ENCODE measurements at places on chromosomes 16 and 17.

DNA sequence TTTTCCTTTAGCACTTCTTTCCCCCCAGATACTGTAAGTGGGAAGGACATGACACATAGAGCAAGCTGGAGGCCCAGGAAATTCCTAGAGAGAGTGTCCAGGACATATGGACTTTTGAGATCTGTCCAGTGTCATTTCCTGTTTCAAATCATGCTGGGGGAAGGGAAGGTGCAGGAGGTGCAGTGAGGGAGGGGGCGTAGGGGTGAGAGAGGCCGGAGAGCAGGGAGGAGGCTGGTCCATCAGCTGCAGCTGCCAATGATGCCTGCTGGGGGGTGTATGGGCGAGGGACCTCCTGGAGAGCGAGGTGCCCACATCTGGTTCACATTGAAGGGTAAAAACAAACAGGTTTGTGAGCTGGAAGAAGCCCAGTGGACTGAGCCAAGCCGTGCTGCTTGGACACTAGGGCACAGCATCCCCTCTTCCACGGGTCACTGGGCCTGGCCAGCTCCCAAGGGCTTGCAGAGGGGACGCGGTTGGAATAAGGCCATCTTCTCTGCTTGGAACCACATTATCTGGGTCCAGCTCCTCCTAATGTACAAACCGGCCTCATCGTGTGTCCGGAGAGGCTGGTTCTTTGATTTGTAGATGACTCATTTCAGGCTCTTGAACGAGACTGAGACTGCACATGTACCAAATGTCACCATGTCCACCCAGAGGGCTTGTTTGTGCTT, 70.4 kb upstream of the SMURF2 start:
- DNase-seq: no peak

GRCh38 chr16:64715624-64716023, 406.2 kb downstream of the CDH11 start:
- DNase-seq: no peak

DNA sequence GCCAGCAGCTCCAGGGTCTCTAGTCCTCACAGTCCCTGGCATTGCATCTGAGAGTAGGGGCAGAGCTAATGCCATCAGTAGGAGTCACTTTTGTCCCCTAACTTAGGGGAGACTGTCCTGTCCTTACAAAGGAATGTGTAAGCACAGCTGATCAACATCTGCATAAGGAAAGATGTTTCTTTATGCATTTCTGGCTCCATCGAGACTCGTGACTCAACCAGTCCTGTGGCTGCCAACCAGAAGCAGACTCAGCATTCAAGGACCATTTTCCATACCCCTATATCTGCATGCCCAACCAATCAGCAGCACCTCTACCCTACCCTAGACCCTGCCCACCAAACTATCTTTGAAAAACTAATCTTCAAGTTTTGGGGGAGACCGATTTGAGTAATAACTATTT, 8.2 kb upstream of the MPP2 start:
- DNase-seq: no peak

- DNase-seq: no peak
Measured at GRCh38 chr16:75576384-75576811, 10.2 kb downstream of the GABARAPL2 start.

DNA sequence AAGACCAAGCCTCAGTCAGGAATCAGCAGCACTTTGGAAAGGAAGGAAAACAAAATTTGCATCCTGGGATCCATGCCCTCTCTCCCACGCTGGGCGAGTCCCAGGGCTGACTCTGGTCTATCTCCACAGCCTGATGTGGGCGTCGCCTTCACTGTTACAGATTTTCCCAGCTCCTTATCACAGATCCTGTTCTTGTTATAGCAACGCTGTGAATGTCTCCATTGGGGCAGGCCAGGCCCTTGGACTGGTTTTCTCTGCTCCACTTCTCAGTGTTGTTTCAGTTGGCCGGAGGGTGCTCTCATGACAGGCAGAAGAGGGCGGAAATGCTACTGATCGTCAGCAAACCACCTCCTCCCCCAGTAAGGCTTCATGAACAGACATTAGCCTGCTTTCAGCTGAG, 127.9 kb upstream of the CDH11 start:
- DNase-seq: no peak

DNA sequence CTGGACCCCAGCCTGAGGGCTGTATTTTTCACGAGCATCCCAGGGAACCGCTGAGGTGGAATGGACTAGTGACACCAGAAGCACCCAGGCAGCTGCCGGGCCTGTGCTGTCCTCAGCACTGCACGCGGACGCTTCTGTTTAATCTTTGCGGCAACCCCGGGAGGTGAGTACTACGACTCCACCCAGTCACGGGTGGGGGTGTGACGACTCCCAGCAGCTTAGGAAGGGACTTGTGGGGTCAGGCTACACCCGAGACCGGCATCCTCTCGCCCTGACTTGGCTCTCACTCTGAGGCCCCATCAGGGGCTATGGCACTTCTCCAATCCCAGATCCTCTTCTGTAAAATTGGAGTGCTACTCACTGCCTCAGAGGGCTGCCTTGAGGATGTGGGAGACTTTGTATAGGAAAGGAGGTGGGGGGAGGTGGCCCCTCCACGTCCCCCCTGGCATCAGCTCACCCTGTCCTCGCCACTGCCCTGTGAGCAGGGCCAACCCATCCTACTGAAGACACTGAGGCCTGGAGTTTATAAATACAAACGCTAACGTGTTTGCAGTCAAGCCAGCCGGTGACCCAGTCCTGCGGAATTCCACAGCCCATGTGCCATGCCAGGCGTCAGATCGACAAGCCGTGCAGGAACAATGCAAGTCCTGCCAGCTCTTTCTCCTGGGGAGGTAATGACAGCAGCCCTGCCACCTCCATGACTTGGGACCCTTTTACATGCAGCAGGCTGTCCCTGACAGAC, 44.4 kb downstream of the PPL start:
- no peak for DNase-seq

GRCh38 chr16:4265676-4266075, 7.1 kb downstream of the TFAP4 start:
- no peak for DNase-seq

- no peak for DNase-seq
Measured at GRCh38 chr16:69031877-69032301, 73.6 kb upstream of the HAS3 start.

GRCh38 chr16:29814592-29814991, 1.4 kb upstream of the PAGR1 start:
- no peak for DNase-seq

GRCh38 chr17:28327709-28328108, 7.6 kb downstream of the IFT20 start:
- no peak for DNase-seq

Measured in iPS-NIHi11 (cell line).